ENCODE measurements at places on chromosomes 13 and 19.

GRCh38 chr19:16301999-16302694 is 22.5 kb upstream of the KLF2 start:
- DNase-seq = peak; percentile 95

DNA sequence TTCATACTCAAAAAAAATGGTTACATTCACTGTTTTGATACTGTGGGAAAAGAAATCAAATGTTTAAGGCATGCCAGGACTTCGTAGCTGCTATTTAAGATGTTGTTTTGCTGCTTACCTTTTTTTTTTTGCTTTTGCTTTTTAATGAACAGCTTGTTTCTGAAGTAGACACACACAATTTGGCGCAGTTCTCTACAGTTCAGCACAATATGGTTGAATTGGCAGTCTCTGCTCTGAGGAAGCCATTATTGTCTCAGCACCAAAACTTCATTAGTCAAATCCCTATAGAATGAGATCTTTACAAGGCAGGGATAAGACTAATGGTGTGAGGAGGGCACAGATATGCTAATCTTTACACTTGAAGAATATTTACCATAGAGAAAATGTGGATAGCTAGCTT is 197.6 kb downstream of the SLITRK5 start:
- no peak for DNase-seq

GRCh38 chr13:20105161-20105689 is 55.6 kb downstream of the GJA3 start:
- no peak for DNase-seq

DNA sequence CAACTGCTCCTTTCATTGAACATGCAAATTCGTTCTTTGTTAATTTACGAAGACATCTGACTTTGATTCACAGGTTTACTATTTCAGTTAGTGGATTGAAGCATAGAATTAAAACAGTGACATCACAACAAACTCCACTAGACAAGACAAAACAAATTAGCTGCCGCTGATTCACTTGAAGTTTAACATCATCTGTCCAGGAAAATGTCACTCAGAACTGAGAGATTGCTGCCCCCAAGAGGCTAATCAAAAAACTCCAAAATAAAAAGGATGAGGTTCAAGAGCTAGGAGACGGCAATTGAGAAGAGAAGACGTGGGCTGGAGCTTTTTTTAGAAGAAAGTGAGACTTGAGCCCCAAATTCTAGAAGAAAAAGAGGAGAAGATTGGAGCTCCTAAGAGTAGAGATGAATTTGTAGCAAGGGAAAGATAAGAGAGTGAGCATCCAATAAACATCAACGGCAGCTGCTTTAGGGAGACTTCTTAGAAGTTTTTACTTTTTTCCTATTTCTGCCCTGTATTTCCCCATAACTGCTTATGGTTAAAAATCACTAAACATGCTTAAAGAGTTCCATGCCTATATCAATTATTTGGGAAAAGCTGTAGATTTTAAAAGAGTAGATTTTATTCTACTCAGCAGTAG is 40.8 kb upstream of the TPP2 start:
- peak; percentile 60 for DNase-seq

DNA sequence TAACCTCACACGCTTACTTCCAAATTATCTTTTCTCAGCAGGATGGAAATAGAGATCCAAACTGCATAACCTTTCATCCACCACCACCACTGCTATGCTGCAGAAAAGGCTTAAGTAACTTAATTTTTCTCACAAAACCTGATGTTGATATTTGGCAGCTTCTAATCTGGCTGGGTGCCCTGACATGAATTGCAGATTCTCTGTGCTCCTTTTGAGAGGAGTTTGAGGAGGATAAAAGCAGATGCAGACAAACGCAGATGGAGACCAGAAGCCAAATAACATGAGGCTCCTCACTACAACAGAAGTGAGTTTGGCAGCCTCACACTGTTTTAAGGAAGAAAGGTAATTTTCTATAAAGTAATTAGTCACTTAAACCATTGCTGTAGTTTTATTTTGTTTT is 646.2 kb upstream of the ATXN8OS start:
- no peak for DNase-seq

DNA sequence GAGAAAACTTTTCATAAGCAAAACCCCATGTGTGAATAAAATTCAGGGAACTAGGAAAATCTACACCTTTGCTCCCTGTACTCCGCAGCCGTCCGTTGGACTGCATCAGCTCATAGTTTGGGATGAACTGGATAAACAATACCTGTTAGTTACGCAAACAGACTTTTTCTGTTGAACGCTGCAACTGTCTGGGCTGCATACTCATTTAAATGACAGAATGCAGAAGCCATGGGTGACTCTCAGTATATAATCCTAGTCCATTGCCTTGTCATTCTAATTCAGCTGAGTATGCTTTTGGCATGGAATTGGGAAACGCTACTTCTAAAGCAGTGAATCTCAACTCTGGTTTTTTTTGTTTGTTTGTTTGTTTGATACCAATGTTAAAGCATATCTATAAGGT is 151.6 kb downstream of the SLITRK1 start:
- DNase-seq = no peak

GRCh38 chr19:51573331-51573730 is 2.2 kb downstream of the ZNF175 start:
- DNase-seq = no peak

- DNase-seq = peak; percentile 54
These were observed 53.8 kb downstream of the EPS15L1 start for GRCh38 chr19:16417660-16418596.

GRCh38 chr13:73513751-73514150 is 454.9 kb downstream of the KLF5 start:
- DNase-seq = no peak

GRCh38 chr19:10095622-10095947 is 6.9 kb downstream of the ANGPTL6 start:
- no peak for DNase-seq

DNA sequence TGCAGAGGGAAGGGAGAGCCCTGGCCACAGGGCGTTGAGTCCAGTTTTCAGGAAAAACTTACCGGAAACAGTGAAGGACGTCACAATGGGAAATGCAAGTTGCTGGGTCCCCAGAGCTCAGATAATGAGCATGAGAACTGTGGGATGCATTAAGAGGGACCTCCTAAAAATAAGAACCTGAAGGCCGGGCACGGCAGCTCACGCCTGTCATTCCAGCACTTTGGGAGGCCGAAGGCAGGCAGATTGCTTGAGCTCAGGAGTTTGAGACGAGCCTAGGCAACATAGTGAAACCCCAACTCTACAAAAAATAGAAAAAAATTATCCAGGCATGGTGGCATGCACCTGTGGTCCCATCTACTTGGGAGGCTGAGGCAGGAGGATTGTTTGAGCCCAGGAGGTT is 170.6 kb downstream of the URI1 start:
- DNase-seq = no peak

GRCh38 chr13:49985129-49985528 is 11.7 kb upstream of the TRIM13 start:
- DNase-seq = no peak

GRCh38 chr13:39522329-39522728 is 80.7 kb downstream of the LHFPL6 start:
- DNase-seq = no peak

DNA sequence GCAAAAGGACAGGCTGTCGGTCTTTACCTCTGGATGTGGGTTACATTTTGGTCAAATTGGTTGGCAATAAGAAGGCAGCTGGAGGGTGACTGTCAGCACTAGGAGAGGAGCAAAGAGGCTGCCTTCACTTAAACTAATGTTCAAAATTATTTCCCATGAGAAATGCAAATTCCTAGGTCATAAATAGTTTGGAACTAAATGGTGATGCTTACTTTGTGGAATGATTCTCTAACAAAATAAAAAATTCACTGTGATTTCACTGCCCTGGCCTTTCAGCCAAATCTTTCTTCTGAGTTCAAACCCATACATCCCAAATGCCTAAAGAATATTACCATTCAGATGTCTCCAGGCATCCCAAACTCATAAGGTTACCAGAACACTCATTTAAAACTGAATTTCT is 25.0 kb upstream of the OXGR1 start:
- no peak for DNase-seq
